ENCODE measurements at places on chromosomes 3 and 15. TPM values are rescaled to one million over a fixed set of nuclear protein-coding genes. Genes with fewer than 3 reads are reported as not detected.

PRTG gene
- 10.5 TPM for total RNA-seq

LAMB2 gene
- total RNA-seq = 410 TPM

SLC30A4 gene
- total RNA-seq = 4.8 TPM

CEP19 gene
- 2.2 TPM for total RNA-seq

MESP2 gene
- not detected for total RNA-seq

DNA sequence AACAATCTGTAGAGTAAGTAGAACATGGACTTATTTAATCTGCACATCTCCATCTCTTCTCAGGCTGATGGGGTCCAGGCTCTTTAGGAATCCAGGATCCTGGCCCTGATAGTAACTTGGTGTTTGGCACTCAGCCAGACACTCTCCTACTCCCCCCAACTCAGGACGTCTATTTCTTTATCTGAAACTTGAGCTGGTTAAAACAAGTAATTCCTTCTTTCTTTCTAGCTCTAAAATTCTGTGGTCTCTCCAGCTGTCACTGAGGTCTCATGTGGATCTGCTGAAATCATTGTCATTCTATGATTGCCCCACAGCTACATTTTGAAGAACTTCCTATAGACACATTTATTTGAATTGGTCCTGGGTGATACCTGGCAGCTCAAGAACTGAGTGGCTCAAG, 59.0 kb downstream of the TP63 start:
- H3K36me3 ChIP-seq = no peaks in the 10 kb centered on the region
- no peak overlapping the region for H3K27ac ChIP-seq
- DNase-seq = no peak
- no peaks in the 10 kb centered on the region for H3K4me1 ChIP-seq
- no peak overlapping the region for H3K4me3 ChIP-seq

DNA sequence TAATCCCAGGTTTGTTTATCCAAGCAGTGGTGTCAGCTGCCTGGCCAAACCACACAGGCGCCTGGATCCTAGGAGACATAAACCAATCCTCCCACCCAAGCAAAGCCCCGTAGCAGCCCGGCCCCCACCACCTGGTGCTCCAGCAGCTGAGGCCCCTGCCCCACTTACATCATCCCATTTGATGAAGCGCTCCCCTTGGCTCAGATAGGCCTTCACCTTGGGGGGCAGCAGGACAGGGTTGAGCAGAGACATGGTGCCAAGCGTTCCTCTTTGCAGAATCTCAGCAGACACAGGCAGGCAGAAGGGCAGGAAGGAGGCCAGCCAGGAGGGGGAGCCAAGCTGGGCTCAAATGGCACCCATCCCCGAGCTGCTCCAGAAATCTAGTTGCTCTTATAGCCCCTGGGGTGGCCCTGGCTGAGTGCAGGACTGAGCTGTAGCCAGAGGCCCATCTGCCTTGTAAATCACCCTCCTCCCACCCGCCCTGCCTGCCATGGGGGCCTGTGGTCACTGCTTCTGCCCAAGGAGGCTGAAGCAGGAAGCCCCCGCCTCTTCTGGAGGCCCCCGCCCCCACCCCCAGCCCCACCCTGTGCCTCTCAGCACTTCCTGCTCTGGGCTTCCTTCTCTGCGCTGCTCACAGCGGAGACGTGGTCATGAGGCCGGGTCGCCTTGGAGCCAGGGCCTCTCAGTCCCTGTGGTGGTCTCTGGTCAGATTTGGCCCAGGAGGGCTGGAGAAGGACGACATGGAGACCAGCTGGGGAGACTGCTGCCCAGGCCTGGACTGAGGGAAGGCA, at the start of gene PLCB2:
TSS of gene PLCB2 (minus strand) at position 515 of the 791 bp plus-strand sequence. CDS start at position 252, 263 bp downstream.
- peaks cover 19% of the 10 kb centered on the region for H3K4me1 ChIP-seq
- H3K27ac ChIP-seq = peak within 1 kb of the TSS; percentile 84
- H3K27me3 ChIP-seq = no peaks in the 10 kb centered on the region
- peak; percentile 76 for DNase-seq
- peaks cover 4% of the 10 kb centered on the region for H3K36me3 ChIP-seq

- no peak overlapping the region for H3K27ac ChIP-seq
- no peaks in the 10 kb centered on the region for H3K4me1 ChIP-seq
- H3K36me3 ChIP-seq = no peaks in the 10 kb centered on the region
- H3K27me3 ChIP-seq = no peaks in the 10 kb centered on the region
- DNase-seq = no peak
These were observed 41.6 kb upstream of the DLG1 start for GRCh38 chr3:197339841-197340520.

GRCh38 chr3:135706758-135707375, 258.7 kb upstream of the PPP2R3A start:
- H3K27ac ChIP-seq = no peak overlapping the region
- H3K36me3 ChIP-seq = no peaks in the 10 kb centered on the region
- no peak overlapping the region for H3K4me3 ChIP-seq
- DNase-seq = no peak

DNA sequence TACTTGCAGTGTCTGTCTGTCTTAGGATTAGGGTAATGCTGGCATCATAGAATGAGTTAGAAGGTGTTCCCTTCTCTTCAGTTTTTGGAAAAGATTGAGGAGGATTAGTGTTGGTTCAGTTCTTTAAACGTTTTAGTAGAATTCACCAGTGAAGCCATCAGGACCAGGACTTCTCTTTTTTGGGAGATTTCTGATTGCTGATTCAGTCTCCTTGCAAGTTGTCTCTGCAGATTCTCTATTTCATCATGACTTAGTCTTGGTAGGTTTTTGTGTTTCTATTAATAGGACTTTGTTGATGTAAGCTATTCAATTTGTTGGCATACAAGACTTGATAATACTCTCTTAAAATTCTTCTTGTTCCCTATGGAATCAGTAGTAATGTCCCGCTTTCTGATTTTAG, 48.9 kb downstream of the STT3B start:
- H3K4me1 ChIP-seq = no peaks in the 10 kb centered on the region
- H3K4me3 ChIP-seq = no peak overlapping the region
- no peak overlapping the region for H3K27ac ChIP-seq
- no peak for DNase-seq

DNA sequence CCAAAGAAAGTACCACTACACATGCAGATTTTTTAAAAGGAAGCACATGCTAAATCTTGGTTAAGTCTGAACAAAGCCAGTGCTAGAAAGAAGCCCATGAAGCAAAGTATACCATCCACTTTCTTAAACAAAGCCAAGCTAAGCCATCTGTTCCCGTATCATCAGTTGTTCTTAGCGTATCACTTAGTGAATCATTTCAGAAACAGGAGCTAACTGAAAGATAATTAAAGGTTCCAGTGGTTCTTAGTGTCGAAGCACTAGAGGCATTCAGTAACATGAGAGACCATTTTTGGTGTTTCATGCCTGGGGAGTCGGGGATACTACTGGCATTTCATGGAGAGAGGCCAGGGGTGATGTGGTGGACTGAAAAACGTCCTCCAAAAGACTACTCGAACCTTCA, 12.8 kb downstream of the UBXN7 start:
- H3K27me3 ChIP-seq = no peaks in the 10 kb centered on the region
- H3K4me1 ChIP-seq = peaks cover 25% of the 10 kb centered on the region
- H3K27ac ChIP-seq = no peak overlapping the region
- DNase-seq = no peak
- no peak overlapping the region for H3K4me3 ChIP-seq
- H3K36me3 ChIP-seq = no peaks in the 10 kb centered on the region

- no peak overlapping the region for H3K4me3 ChIP-seq
- no peak for DNase-seq
- H3K27ac ChIP-seq = no peak overlapping the region
- H3K36me3 ChIP-seq = no peaks in the 10 kb centered on the region
- no peaks in the 10 kb centered on the region for H3K27me3 ChIP-seq
These were observed 137.5 kb upstream of the LRTM1 start for GRCh38 chr3:55065331-55065730.

- H3K27ac ChIP-seq = no peak overlapping the region
- DNase-seq = no peak
- H3K36me3 ChIP-seq = no peaks in the 10 kb centered on the region
These were observed 84.8 kb upstream of the KLHL25 start for GRCh38 chr15:85879334-85880163.

GRCh38 chr15:56893364-56893678, 25.1 kb upstream of the TCF12 start:
- no peaks in the 10 kb centered on the region for H3K36me3 ChIP-seq
- no peaks in the 10 kb centered on the region for H3K27me3 ChIP-seq
- no peak overlapping the region for H3K27ac ChIP-seq
- H3K4me1 ChIP-seq = peaks cover 6% of the 10 kb centered on the region

DNA sequence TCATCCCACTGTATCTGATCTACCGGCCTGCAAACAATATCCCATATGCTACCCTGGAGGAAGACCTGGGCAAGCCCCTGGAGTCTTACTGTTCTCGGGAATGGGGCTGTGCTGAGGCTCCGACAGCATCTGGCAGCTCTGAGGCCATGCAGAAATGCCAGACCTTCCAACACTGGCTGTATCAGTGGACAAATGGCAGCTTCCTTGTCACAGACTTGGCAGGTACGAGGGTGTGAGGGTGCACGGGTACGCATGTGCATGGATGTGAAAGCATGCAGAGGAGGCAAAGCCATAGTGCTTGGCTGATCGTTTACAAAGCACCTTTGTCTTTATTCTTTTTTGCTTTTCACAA, 20.0 kb upstream of the SLC28A1 start:
- DNase-seq = no peak
- H3K4me1 ChIP-seq = peaks cover 6% of the 10 kb centered on the region
- no peaks in the 10 kb centered on the region for H3K27me3 ChIP-seq
- H3K36me3 ChIP-seq = peaks cover 3% of the 10 kb centered on the region
- no peak overlapping the region for H3K27ac ChIP-seq
- H3K4me3 ChIP-seq = no peak overlapping the region

DNA sequence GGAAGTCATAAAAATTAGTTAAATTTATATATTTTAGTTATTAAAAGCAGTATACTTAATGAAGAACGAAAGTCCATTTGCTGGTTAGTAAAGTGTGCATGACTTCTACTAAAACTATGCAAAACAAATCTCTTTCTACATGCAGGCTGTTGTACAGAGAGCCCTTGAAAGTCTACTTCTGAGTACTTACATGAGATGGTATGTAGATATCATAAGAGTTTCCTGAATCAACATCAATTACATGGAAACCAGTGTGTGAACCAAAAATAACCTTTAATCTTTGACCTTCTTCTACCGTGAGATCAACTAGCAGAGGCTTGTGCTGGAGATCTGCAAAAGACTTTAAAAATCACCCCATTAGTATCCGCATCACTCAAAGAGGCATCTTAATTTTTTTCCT, 42.1 kb upstream of the SLC2A2 start:
- H3K4me1 ChIP-seq = no peaks in the 10 kb centered on the region
- no peak overlapping the region for H3K27ac ChIP-seq
- DNase-seq = no peak
- no peaks in the 10 kb centered on the region for H3K27me3 ChIP-seq
- H3K36me3 ChIP-seq = peaks cover 13% of the 10 kb centered on the region
- no peak overlapping the region for H3K4me3 ChIP-seq

- H3K27ac ChIP-seq = peak within 1 kb of the TSS; percentile 71
- DNase-seq = peak; percentile 88
- H3K36me3 ChIP-seq = no peaks in the 10 kb centered on the region
- peaks cover 16% of the 10 kb centered on the region for H3K27me3 ChIP-seq
- H3K4me1 ChIP-seq = peaks cover 16% of the 10 kb centered on the region
These were observed at the start of gene TMEM108 for GRCh38 chr3:133038089-133038730. TMEM108 (plus strand) TSS chr3:133038391.

GRCh38 chr15:75225951-75226732, 24.5 kb downstream of the C15orf39 start:
- H3K4me3 ChIP-seq = no peak overlapping the region
- no peaks in the 10 kb centered on the region for H3K36me3 ChIP-seq
- DNase-seq = no peak
- H3K27me3 ChIP-seq = no peaks in the 10 kb centered on the region
- no peak overlapping the region for H3K27ac ChIP-seq

- H3K27ac ChIP-seq = peak overlapping the region; percentile 92
- peak; percentile 88 for DNase-seq
- no peaks in the 10 kb centered on the region for H3K27me3 ChIP-seq
- peaks cover 79% of the 10 kb centered on the region for H3K4me1 ChIP-seq
These were observed 1.3 kb downstream of the ARL6IP5 start for GRCh38 chr3:69085833-69086722.

- H3K27me3 ChIP-seq = peaks cover 3% of the 10 kb centered on the region
- H3K36me3 ChIP-seq = no peaks in the 10 kb centered on the region
- H3K4me1 ChIP-seq = no peaks in the 10 kb centered on the region
These were observed 122.3 kb downstream of the ALDH1A2 start for GRCh38 chr15:57943171-57943570.

GRCh38 chr3:64561868-64562267, 125.9 kb downstream of the ADAMTS9 start:
- DNase-seq = no peak
- no peaks in the 10 kb centered on the region for H3K27me3 ChIP-seq
- H3K4me3 ChIP-seq = peak overlapping the region; percentile 29
- peaks cover 27% of the 10 kb centered on the region for H3K36me3 ChIP-seq
- H3K27ac ChIP-seq = no peak overlapping the region

GRCh38 chr3:158847885-158848284, 46.0 kb downstream of the MFSD1 start:
- no peaks in the 10 kb centered on the region for H3K36me3 ChIP-seq
- no peak overlapping the region for H3K27ac ChIP-seq
- no peak overlapping the region for H3K4me3 ChIP-seq
- H3K4me1 ChIP-seq = no peaks in the 10 kb centered on the region

DNA sequence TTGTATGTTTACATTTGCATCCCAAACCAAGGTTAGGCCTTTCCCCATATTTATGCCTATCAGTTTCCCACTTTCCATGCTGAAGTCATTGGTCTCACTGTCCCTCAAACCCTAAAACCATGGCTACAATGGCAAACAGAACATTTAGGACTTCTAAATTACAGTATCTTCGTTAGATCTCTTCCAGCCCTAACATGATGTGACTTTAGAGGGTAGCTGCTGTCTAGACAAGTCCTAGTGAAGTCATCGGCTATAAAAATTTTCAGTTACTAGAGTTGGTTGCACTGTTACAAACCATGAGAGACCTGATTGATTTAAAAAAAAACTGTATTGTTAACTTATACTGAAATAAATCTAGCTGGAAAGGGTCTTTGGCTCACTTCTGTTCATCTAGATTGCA, 54.6 kb downstream of the TM4SF4 start:
- peaks cover 54% of the 10 kb centered on the region for H3K4me1 ChIP-seq
- peaks cover 18% of the 10 kb centered on the region for H3K36me3 ChIP-seq
- H3K27me3 ChIP-seq = no peaks in the 10 kb centered on the region
- H3K4me3 ChIP-seq = no peak overlapping the region
- H3K27ac ChIP-seq = no peak overlapping the region
